NCI-H1417 (cell line): ENCODE measurements at places on chromosomes 3 and 15.
A peak's percentile ranks its signal among the peaks of the same experiment; 100 is the strongest.

GRCh38 chr3:184039414-184039813 is 7.9 kb downstream of the HTR3D start:
- DNase-seq: no peak

DNA sequence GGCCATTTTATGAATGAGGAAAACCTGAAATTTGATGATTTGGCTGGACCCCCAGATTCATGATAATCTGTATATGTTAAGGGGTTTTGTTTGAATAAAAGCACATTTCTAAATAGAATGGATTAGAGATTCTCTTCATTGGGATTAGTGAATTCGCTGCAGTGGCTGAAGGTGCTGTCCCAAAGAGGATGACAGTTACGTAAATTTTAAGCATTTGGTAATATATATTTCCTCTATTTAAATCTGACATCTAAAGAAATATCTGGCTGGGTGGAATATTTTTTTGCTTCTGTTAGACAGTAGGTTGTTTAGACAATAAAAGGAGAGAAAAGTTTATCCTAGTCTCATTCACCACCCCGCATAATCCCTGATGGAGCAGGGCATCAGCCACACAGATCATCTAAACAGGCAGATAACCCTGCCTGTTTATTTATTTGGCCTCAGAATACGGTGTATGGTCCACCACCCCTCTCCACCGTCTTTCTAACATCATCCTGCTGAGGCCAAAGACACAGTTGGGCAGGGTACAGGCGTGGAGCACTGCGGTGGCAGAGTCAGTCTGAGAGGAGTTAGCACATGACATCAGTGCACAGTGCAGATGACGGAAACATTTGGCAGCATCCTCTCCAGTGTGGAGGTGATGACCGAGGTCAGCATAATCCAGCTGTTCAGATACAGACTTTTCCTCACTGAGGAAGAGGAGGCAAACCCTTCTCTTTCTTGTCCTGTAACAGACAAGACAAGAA is 20.4 kb upstream of the NFKBIZ start:
- DNase-seq: no peak

DNA sequence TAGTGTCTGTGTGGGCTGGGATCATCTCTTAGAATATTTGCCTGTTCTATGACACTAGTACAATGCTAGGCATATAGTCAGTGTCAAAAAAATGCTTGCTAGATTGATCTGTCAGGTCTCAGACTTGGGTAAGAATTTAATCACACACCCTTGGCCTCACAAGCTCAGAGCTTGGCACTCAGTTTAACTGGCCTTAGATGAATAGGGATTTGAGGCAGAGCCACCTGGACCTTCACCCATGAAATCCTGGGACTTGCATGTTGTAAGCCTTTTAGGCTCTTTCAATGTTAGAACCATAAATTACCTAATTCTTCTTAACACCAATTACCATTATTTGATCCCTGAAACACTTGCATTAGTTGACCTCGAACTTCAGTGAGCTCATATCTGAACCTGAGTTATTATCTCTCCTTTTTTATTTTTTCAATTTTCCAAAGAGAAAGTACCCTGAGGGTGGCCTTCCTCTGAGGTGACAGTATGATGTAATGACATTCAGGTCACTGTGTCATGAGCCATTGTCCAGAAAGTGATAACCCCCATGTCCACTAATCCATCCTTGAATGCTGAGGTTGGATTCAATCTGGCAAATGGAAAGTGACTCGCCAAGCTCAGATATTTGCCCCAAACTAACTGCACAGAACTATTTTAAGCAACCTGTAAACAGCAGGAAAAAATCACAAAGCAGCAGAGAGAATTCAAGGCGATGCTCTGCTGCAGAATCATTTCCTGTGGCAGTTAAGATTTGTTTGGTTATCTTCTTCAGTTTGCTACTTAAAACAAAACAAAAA is 615.2 kb upstream of the NR2F2 start:
- no peak for DNase-seq

DNA sequence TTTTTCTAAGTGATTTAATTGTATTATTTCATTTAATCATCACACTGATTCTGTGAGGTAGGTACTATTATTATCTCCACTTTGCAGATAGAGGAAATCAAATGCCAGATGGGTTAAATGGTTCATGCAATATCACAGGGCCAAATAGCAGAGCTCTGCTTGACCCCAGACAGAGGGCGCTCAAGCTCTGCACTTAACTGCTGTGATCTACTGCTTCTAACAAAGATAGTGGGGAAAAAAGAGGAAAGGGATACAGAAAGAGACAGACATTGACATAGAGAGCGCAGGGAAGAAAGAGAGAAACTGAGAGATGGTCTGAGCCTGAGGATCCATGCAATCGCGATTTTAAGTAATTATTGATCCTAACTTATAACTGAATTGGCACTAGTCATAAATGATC is 279.1 kb upstream of the THRB start:
- DNase-seq: peak; percentile 35

DNA sequence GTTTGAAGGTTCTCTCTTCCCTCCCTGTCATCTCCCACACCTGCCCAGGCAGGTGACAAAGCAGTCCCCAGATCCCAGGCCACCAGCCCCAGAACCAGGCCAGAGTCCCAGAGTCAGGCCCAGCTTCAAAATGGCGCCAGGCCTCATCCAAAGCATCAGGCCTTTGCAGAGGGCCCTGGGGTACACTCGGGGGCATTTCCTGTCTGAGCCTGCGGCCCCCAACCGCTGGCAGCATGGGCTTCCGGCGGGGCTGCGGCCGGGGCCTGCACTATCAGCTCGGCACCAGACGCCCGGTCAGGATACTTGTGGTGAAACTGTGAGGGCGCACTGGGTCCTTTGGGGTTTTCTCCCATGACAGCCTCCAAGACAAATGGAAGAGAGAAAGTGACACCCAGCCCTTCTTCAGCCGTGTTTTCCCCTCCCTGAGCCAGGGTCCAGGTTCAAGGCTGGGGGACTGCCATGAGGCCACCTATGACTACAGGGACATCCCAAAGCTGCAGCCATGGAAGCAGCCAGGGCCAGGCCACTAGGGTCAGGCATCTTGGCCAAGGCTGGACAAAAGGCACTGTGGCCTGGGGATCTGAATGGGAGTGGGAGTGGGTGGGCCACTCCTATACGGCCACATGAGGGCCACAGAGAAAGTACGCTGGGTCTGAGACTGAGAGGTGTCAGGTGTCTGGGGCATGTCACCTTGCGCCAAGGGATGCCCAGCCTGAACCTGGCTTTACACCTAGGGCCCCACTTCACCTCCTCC is 33.9 kb downstream of the RPN1 start:
- no peak for DNase-seq

DNA sequence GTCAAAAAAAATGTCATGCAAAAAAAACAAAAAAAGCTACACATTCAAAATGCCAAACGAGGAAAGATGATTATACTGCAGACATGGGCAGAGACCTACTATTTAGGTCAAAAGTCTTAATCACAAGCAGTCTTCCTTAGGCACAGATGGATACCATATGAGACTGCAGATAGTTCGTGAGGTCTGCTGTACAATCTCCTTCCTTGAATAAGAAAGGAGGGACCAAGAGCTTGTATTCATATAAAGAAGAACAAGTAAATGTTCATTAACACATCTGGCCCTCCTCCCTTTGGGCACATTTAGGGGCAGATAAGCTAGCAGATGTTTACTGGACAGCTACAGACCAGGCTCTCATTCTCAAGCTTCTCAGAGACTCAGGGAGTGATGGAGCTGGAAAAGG is 45.3 kb downstream of the ANXA2 start:
- DNase-seq: no peak

DNA sequence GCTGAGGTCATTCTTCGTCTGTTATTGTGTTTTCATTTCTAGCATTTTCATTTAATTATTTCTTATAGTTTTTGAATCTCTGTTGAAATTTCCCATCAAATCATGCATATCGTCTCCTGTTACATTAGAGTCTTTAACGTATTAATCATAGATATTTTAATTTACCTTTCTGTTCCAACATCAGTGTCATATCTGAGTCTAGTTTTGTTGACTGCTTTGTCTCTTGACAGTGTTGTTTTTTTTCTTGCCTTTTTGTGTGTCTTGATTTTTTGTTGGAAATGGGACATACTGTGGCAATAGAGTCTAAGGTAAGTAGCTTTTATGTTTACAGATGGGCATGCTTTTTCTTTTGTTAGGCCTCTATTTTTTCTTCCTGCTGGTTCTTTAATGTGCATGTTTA is 286.8 kb upstream of the THRB start:
- DNase-seq: no peak

GRCh38 chr15:64687688-64688087 is 87.7 kb downstream of the RBPMS2 start:
- DNase-seq: no peak

DNA sequence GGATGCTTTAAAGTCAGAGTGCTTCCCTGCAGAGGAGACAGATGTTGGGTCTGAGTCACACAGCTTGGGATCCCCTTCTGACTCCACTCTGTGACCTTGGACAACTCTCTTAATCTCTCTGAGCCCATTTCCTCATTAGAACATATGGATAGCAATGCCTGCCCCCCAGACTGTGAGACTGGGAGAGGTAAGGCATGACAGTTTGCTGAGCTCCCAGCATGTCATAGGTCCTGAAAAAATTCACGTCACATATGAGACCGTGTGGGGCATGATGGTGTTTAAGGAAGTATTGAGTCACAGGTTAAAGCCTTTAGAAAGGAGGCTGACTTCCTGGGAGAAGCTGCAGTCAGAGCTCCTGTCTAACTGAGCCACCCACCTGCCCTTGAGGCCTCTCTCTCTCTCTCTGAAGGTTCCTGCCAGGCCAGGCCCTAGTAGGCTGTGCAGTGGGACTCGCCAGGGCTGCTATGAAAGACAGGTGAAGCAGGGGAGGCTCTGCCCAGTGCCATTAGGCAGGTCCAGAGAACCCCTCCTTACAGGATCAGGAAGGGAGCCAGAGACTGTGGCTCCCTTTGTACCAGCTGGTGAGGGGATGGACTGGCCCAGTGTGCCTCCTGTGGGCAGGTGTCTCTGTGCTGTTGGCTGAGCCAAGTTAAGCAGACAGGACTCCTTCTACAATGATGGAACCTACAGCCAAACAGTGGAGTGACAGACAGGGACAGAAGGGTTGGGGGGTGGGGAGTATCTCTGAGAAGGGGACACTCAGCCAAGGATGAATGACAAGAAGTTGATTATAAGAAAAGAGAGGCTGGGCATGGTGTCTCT is 19.5 kb upstream of the DOCK3 start:
- no peak for DNase-seq

DNA sequence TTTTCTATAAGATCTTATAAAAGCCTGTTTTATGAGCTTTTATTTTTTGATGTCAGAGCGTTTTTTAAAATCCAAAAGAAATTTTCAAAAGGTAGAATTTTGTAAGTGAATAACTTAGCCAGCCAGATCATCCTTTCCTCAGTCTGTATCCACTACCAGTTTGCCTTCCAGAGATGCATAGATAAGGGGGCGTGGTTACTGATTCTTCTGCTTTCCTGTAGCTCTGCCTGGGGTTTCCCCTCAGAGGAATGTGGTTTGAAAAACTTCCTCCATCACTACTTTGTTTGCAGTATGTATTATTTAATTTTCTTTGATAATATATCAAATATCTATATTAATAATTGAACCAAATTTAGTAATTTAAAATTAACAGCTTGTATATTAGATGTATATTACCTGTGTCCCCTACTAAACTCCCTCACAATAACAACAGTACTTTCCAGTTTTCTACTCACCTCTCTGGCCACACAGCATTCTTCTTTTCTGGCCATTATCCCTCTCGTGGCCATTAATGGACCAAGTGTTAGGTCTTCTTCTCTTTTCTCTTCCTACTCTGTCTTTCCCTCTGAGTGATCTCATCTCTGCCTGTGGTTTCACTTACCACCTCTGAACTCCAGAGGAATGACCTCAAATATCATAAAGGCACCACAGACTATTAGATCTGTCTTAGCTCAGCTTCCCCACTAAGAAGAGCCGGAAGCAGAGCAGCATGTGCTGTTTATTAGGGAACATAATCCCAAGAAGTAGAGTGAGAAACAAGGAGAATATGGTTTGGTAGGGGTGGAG is 239.7 kb downstream of the UBE2E2 start:
- no peak for DNase-seq

DNA sequence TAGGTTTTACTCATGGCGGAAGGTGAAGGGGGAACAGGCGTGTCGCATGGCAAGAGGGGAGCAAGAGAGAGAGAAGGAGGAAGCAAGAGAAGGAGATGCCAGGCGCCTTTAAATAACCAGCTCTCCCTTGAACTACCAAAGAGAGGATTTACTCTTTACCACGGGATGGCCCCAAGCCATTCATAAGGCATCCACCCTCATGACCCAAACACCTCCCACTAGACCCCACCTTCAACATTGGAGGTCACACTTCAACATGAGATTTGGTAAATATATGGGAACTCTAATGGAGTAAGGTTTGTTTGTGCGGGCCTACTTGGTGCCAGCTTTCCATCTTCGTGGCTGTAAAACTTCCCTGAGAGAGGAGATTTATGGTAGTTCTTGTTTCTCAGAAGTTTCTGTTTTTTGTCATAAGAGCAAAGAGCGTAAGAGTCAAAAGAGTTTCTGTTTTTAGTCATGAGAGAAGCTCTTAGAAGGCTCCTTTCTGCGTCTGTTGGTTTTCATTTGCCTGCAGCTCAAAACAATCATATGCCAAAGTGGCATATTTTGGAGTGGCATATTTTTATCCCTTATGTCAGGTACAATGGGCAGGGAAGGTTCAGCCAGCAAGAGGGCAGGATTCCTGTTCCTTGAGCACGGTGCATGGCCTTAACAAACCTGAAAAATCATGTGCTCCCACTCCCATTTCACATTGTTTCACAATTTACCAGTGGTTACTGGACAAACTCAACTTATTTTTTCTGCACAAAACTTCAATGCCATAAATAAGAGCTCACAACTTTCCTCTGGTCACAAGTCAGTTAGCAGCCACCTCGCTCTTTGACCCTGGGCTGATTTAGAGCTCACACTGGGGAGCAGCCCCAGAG is 12.5 kb downstream of the PML start:
- DNase-seq: no peak

DNA sequence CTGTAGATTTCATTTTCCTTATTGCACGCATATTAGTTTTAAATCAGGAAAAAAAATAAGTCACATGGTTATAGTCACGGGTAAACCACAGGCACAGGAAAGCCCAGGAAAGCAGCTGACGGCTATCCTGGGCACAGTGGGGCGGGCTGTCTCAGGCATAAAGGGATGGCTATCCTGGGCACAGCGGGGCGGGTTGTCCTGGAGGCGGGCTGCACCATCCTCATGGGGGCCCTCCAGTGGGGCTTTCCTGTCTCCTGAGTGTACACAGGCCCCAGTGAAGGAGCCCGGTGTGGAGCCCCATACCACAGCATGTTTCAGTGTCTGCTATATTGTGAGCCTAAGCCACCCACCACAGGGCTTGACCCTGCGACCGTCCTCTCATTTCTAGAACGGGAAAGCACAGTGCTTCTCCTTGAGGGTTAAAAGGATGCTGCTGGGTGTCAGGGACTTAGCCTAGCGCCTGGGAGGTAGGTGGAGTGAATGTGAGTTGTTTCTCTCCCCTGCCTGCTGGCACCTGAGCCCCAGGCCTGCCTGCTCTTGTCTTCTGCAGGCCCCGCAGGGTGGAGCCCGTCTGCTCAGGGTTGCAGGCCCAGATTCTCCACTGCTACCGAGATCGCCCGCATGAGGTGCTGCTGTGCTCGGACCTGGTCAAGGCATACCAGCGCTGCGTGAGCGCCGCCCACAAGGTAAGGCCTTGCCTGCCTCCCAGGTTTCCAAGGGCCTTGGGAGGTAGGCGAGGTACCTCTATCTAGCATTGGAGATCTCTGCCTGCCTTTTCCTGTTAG is 25.9 kb upstream of the PLXNA1 start:
- DNase-seq: no peak

GRCh38 chr3:146313746-146314111 is 62.8 kb upstream of the PLSCR4 start:
- no peak for DNase-seq

- DNase-seq: peak; percentile 80
Measured at GRCh38 chr3:128488991-128489673, 3.9 kb downstream of the GATA2 start.

GRCh38 chr3:132503559-132503958 is 86.3 kb downstream of the DNAJC13 start:
- DNase-seq: no peak
